ENCODE measurements at places on chromosomes 1 and 21.

DNA sequence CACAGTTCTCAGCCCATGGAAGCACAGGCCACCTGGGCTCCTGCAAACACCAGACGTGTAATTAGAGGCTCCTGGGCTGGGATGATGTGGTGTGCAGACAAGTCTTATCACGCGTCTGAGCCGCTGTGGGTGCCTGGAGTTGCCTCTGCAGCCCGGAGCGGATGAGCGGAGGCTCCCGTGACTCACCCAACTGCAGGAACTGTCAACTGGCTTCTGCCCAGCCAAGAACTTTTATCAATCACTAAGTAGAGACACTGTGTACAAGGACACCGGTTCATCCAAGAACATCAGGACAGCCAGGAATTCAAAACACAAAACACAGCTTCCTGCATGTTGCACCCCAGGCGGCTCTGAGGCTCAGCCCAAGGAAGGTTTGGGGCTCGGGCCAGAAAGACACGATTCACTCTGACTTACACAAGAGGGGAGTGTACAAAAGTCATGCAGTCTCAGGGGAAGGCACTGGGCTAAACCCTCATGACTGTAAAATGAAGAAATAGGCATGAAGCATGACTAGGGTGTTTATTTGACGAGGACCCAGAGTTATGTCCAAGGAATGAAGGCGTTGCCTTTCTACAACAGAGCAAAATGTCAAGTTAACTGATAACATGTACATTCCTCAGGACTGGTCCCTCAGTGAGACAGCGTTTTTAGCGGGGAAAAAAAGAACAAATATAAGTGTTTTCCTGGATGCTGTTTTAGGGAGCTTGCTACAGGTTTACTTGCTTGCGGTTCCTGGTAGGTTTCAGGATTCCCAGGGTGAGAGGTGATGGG is 21.1 kb downstream of the ERRFI1 start:
- DNase-seq, result peak; percentile 92

DNA sequence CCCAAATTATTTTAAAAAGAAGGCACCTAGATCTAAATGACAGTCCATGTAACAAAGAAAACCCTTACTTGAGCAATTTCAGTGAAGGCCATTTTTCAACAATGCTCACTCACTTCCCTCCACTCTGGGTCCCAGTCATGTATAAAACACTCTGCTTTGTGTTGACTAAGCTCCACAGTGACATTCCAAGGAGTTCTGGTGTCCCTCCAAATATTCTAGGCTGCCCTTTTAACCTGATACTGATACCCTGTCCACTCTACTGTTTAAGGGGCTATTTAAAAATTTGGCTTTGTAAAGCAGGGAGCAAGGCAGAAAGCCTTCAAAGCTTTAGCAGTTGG is 73.6 kb downstream of the GNG12 start:
- peak; percentile 37 for DNase-seq

GRCh38 chr1:161726473-161727255 is 5.3 kb downstream of the FCRLB start:
- peak; percentile 85 for DNase-seq

- no peak for DNase-seq
These were observed 8.5 kb downstream of the PRCC start for GRCh38 chr1:156775799-156776198.

DNA sequence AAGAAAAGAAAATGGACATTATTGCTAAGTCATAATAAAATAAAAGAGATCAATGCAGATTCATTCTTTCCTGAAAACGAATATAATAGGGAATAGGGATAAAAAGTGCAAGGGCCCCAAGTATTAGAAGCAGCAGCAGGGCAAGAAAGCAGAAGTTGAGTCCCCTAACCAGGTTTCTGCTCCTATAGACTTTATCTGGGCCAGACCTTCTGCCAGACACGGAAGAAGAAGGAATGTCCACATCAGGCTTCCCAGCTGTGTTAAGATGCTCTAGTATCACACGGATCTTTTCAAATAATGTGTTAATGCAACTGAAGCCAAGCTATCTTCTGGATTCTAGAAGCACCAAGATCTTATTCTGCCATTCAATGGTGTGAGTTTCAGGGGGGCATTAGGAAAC is 26.9 kb downstream of the CD244 start:
- no peak for DNase-seq

GRCh38 chr1:29406814-29407213 is 170.5 kb downstream of the PTPRU start:
- DNase-seq, result no peak

DNA sequence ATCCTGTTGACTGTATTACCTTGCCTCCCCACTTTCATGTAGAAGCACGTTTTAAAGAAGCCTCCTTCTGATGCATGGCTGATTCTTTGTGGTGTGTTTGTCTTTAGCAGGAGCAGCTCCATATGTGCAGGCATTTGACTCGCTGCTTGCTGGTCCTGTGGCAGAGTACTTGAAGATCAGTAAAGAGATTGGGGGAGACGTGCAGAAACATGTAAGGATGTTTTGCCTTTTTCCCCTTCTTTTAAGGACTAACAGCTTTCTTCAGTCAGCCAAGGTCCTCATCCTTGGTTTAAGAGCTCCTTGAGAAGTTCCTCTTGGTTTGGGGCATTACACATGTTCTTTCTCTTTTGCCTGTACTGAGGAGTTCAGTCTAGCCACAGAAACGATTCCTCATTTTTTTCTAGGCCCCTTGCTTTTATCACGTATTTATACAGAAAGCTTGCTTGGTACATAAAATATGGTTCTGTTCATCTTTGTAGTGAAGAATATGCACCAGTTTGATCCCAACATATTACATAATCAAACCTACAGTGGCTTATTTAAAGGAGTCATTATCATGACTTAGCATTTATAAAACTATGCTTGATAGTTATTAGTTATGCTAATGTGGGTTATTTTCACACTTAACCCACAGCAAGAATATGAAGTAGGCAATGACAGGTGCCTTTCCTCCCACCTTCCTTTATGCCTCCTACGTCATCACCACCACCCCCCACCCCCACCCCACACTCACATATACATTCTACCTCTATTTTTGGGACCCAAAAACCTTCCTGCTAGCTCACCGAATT is 19.6 kb downstream of the CAP1 start:
- DNase-seq, result no peak

GRCh38 chr21:45149021-45149420 is 74.6 kb downstream of the ADARB1 start:
- DNase-seq, result no peak

All from fibroblast of upper back skin (primary cell).